M059J (cell line): ENCODE measurements at places on chromosomes 2 and 18. TPM values are rescaled to one million over a fixed set of nuclear protein-coding genes. Genes with fewer than 3 reads are reported as not detected.

Gene CD8B2
- total RNA-seq: 0.10 TPM in 1 of 2 replicates, not detected in the other

Gene SEMA4C
- 6.5 and 14.2 TPM in 2 replicates for total RNA-seq

Gene GALR1
- total RNA-seq: not detected in 2 replicates

Gene RAB6D
- total RNA-seq: not detected in 2 replicates

Gene TRIM43
- not detected in 2 replicates for total RNA-seq

DNA sequence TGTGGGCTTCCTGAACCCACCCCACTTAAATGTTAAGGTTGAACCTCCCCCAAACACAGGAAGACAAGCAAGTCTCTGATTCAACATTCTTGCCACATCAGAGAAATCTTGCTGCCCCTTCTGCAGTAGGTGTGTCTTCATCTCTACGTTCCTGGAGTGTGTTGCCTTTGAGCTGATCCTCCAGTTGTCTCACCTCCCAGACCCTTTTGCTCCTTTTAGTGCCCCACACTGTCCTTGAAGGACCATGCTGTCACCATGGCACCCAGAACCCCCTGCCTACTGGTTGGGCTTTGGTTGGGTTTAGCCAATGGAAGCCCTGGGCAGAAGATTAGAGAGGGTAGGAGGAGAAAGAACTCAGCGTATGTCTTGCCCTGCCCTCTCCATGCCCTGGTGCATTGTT, 10.7 kb downstream of the CAB39 start:
- DNase-seq: no peak

GRCh38 chr2:98803405-98804264, 72.7 kb upstream of the MGAT4A start:
- DNase-seq: no peak

- no peak for DNase-seq
Observed at GRCh38 chr2:20516291-20516645, 69.4 kb downstream of the RHOB start.

GRCh38 chr18:68121826-68122225, 593.1 kb downstream of the TMX3 start:
- DNase-seq: no peak

- peak; percentile 49 for DNase-seq
Observed at GRCh38 chr2:109448946-109449788, 164.6 kb downstream of the SEPTIN10 start.

DNA sequence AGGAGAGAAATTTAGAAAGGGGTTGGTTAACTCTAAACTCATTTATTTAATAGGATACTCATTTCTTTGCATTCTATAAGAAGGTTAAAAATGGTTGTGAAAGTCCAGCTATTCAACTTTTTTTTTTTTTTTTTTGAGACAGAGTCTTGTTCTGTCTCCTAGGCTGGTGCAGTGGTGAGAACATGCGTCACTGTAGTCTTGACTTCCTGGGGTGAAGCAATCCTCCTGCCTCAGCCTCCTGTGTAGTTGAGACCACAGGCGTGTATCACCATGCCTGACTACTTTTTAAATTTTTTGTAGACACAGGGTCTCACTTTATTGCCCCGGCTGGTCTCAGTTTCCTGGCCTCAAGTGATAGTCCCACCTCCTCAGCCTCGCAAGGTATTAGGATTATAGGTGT, 11.9 kb downstream of the ELP2 start:
- no peak for DNase-seq

DNA sequence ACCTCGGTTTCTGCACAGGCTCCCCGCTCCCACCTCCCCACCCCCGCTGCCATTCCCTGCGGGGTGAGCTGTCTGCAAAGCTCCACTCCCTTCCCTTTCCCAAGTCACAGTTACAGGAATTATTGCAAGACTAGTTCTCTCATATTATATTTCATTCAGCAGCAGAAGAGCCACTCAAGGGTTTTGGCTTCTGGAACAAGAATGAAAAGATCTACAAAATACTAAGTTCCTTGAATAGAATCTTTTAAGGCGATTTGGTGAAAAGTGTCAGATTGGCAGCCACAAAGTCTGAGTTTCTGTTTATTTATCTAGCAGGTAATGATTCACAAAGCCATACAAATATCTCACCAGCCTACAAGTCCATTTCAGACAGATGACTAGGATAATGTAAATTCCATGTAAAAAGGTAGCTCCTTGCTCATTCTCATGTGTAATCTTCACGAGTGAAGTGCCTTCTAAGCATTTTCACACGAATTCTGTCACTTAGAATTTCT, 221.9 kb upstream of the RBBP8 start:
- DNase-seq: peak; percentile 70

GRCh38 chr18:33744032-33744697, 166.1 kb downstream of the ASXL3 start:
- DNase-seq: no peak

- peak; percentile 80 for DNase-seq
Observed at GRCh38 chr18:74255131-74255616, 36.6 kb downstream of the CYB5A start.

DNA sequence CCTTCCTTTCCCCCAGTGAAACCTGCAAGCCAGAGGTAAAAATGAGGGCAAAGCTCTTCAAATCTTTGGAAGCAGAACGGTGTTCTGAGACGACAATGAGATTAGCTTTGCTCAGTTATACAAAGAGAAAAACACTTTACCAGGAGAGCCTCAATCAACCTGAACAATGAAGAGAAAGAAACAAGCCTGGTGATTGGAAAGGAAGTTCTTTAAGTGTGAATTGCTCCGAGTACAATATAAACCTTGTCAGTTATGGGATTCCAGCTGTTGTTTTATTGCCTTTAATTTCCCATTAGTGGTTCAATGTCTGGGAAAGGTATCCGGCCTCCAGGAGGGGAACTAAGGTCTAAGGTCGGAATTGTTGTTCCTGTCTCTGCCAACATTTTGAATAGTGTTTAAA, 901.6 kb downstream of the EPHA4 start:
- peak; percentile 45 for DNase-seq
